ENCODE measurements at places on chromosomes 5 and 9.

GRCh38 chr5:88826646-88827585, 56.1 kb downstream of the MEF2C start:
- no peak for DNase-seq

GRCh38 chr5:41681840-41682239, 171.4 kb upstream of the PLCXD3 start:
- DNase-seq = no peak

GRCh38 chr9:87263291-87263690, 234.4 kb upstream of the DAPK1 start:
- DNase-seq = no peak

GRCh38 chr5:132673939-132674630, at the start of gene IL4:
IL4 (plus strand) TSS chr5:132673989; CDS start chr5:132674051, 62 bp downstream.
- no peak for DNase-seq

DNA sequence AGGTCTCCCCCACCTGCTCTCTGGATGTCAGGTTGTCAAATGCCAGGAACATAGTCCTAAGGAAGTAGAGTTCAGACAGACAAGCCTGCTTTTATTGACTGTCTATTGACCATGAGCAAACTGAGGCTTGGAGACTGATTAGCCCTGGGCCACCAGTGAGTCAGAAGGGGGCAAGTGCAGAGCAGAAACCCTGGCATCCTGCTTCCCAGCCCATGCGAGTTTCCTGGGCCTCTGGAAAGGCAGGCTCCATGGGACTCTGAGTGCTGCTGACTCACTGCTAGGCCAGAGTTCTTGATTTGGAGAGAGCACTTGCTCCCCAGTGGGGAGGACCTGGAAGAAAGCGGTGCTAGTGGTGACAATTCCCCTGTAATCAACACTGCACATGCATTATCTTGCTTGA, 2.8 kb upstream of the HBEGF start:
- no peak for DNase-seq

GRCh38 chr5:119354537-119355243, 1.1 kb upstream of the TNFAIP8 start:
- no peak for DNase-seq

GRCh38 chr9:121780177-121781040, 129.0 kb downstream of the DAB2IP start:
- peak; percentile 5 for DNase-seq

GRCh38 chr9:113449376-113449775, 14.2 kb upstream of the RGS3 start:
- no peak for DNase-seq

- peak; percentile 31 for DNase-seq
These were observed 857 bp downstream of the ADAM19 start for GRCh38 chr5:157574456-157575380.

All from WERI-Rb-1 (cell line).